ENCODE measurements at places on chromosomes 5 and 9. TPM values are rescaled to one million over a fixed set of nuclear protein-coding genes. Genes with fewer than 3 reads are reported as not detected.

UBE2QL1 gene
- total RNA-seq, result 9.3 TPM

CCDC192 gene
- 0.50 TPM for total RNA-seq

THBS4 gene
- 22.7 TPM for total RNA-seq

IFNK gene
- total RNA-seq, result not detected

OSMR gene
- total RNA-seq, result 10.1 TPM

ACTBL2 gene
- total RNA-seq, result not detected

DNA sequence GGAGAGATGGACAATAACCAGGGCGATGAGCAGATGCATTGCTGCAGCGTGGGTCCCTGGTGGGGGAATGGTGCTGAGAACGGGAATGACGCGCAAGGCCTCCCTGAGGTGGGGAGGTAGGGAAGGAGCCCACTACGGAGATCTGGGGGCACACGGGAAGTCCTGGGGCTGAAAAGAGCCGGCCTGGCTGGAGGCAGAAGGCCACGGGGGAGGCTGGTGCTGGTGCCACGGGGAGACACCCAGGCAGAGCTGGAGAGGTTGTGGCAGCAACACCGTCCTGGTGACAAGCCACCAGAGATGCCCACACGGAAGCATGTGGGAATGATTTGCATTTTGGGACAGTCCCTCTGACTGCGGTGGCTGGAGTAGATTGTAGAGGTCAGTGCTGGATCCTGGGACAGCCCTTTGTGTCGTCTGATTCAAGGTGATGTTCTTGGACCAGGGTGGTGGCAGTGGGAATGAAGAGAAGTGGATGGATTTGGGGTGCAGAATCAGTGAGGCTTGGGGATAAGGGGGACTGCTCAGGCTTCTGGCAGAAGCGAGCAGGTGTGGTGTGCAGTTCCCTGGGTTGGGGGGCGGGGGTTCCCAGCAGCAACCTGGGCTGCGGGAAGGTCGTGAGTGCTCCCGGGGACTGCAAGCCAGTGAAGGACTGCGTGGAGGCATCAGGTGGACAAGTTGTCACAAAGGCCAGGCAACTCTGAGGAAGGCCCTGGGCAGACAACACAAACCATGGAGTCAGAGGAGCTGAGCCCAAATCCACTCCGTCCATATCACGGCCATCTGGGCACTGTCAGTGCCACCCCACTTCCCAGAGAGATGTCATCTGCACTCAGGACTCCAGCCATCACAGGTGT lies 25.2 kb upstream of the CNOT6 start:
- DNase-seq, result no peak

GRCh38 chr5:123092696-123093095 lies 3.7 kb downstream of the PRDM6 start:
- no peak for DNase-seq

DNA sequence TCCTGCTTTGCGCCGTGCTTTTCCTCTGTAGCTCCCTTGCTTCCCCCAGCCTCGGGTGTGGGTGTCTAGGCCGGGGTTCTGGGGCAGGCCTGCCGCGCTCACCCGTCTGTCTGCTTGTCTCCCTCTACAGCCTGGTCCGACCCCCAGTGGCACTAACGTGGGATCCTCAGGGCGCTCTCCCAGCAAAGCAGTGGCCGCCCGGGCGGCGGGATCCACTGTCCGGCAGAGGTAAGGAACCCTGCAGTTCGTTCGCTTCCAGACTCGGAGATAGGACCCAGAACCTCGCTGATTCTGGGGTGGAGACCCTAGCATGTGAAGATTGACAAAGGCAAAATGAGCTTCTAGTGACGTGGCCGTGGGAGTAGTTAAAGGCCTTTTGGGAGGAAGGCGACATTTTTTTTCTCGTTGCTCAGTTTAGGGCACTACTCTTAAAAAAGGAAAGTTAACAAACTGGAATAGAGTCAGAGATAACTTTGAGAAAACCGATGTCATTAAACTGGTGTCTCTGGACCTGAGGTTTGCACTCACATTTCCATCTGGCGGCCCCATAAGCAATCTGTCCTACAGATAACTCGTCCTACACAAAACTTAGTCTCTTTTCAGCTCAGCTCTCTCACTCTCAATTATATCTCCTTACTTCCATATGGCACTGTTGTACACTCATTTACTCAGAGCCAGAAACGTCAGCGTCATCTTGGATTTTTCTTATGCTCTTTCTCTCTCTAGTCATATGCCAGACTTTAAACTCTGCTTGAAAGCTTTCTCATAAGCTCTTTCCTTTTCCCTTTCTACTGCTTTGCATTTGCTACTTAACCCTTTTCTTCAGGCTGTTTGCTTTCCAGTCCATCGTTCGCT lies 561 bp downstream of the SEC61B start:
- no peak for DNase-seq

DNA sequence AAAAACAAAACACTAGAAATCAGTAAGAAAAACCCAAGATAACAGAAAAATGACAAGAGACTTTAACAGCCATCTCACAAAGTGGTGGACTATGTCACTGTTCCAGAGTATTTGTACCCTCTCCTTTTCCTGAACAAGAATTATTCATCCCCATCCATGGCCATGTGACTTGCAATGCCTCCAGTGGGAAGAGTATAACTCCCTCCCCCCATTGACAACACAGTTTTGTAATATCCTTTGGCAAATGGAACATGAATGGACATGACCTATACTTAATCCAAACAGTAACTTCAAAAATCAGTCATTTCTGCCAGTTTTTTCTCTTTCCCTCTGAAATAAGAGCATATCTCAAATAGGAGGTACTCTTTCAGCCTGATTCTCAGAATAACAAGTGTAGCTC lies 33.9 kb downstream of the PTBP3 start:
- no peak for DNase-seq

- no peak for DNase-seq
Measured at GRCh38 chr5:133393776-133394476, 218.4 kb downstream of the FSTL4 start.

DNA sequence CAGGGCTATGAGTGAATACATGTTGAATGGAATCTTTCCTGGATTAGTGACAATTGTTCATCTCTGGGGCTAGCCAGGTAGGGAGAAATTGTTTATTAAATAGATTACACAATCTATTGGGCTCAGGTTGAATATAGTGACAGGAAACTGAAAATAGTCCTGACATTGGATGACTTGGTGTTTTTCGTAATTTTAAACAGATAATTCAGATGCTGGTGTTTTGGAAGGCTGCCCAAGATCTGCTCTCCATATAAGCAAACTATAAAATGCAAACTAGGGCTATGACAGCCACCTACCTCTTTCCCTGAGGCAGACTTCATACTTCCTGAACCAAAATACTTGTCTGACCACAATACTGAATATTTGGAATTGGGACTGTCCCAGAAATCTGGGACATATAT lies 99.1 kb downstream of the ENC1 start:
- DNase-seq, result no peak

GRCh38 chr5:74993743-74994142 lies 58.6 kb downstream of the GCNT4 start:
- DNase-seq, result no peak

GRCh38 chr9:17725399-17726010 lies 146.6 kb downstream of the SH3GL2 start:
- DNase-seq, result no peak

DNA sequence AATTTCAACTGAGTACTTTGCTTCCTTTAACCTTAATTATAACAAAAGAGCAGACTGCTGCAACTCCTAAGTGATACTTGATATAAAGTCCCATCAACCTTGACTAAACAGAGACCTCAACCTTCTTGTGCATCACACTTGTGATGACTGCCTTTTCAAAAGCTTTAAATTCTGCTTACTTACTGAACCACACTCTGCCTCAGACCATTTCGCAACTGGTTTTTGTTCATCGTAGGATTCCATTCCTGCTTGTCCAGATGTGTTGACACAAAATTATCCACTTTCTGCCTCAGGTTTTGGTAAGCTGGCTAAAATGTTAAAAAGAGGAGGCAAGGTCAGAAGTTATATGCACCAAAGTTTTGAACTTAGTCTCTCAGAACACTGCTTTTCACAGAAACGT lies 3.5 kb downstream of the BOD1 start:
- DNase-seq, result no peak

DNA sequence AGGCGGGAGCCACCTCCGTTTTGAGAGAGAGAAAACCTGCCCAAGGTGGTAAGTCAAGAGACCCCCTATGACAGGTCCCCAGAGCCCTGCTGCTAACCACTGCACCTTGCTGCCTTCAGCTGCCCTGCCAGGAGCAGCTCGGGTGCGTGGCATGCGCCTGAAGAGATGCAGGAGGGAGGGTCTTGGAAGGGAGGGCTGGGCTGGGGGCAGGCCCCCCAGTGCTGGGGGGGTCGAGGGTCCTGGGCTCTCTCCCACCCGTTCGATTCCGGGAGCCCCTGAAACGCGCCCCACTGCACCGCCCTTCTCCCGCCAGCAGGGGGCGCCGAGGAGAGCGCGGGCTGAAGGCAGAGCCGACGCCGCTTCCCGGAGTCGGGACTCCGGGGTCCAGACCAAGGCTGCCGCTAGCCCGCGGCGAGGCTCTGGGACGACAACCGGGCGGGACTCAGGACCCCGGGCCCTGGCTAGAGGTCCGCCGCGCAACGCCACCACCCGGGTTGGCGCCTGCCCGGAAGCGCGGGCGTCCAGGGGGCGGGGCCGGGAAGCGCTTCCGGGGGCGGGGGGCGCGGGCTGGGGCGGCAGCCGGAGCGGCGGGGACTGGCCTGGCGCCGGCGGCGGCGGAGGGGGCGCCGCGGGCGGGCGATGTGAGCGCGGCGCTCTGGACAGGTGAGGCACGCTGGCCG lies at the start of gene ZBTB34:
TSS of gene ZBTB34 (plus strand) at position 563 of the 680 bp plus-strand sequence. CDS start 18,761 bp downstream, outside the sequence.
- DNase-seq, result peak; percentile 58

- no peak for DNase-seq
Measured at GRCh38 chr5:661891-662750, 31.0 kb downstream of the TPPP start.

GRCh38 chr5:91211997-91212713 lies 171.0 kb downstream of the ARRDC3 start:
- no peak for DNase-seq

DNA sequence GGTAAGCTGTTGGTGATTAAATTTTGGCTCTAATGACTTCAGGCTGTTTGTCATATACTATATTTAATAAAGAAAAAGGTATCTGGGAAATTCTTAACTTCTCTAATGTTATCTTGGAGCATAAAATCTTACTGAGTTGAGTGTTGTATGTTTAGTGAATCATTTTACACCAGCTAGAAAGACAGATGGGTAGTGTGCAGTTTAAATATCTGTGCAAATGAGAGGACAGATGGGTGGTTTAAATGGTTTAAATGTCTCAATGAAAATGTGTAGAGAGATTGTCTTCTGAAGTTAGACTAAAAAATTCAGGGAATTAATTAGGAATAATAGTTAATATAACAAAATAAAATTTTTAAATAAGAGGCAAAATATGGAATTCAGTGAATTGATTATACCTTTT lies 114.5 kb downstream of the FER start:
- peak; percentile 45 for DNase-seq

DNA sequence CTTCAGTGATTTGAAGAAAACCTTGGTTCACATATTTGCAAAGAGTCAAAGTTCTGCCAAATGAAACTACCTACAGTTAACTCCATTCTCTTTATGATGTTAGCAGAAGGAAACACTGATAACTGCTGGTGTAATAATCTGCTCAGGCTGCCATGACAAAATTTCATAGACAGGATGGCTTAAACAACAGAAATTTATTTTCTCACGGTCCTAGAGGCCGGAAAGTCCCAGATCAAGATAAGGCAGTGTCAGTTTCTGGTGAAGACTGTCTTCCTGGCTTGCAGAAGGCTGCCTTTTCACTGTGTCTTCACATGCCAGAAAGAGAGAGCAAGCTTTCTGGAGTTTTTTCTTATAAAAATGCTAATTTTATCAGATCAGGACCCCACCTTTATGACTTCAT lies 102.4 kb upstream of the PARP8 start:
- DNase-seq, result no peak

DNA sequence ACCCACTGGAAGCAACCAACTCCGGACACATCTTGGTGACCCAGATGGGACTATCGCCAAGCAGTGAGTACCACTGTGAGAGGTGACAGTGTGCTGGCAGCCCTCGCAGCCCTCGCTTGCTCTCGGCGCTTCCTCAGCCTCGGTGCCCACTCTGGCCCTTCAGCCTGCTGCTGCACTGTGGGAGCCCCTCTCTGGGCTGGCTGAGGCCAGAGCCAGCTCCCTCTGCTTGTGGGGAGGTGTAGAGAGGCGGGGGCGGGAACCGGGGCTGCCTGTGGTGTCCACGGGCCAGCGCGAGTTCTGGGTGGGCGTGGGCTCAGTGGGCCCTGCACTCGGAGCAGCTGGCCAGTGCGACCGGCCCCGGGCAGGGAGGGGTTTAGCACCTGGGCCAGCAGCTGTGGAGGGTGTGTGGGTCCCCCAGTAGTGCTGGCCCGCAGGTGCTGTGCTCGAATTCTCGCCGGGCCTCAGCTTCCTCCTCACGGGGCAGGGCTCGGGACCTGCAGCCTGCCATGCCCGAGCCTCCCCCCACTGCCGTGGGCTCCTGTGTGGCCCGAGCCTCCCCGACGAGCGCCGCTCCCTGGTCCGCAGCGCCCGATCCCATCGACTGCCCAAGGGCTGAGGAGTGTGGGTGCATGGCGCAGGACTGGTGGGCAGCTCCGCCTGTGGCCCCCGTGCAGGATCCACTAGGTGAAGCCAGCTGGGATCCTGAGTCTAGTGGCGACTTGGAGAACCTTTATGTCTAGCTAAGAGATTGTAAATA lies 78.5 kb upstream of the PLPP1 start:
- no peak for DNase-seq

DNA sequence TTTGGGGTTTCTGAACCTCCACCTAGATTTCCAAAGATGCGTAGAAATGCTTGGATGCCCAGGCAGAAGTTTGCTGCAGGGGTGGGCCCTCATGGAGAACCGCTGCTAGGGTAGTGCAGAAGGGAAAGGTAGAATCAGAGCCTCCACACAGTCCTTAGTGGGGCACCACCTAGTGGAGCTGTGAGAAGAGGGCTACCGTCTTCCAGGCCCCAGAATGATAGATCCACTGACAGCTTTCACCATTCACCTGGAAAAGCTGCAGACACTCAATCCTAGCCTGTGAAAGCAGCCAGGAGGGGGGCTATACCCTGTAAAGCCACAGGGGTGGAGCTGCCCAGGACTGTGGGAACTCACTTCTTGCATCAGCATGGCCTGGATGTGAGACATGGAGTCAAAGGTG lies 13.3 kb upstream of the HSDL2 start:
- DNase-seq, result no peak

GRCh38 chr5:135020111-135020895 lies 13.7 kb downstream of the PITX1 start:
- no peak for DNase-seq

- DNase-seq, result no peak
Measured at GRCh38 chr9:19496321-19497050, 87.7 kb downstream of the ACER2 start.
